Hepatocyte (in vitro differentiated cells): ENCODE measurements at places on chromosomes 13 and 19.
A peak's percentile ranks its signal among the peaks of the same experiment; 100 is the strongest.

- DNase-seq: no peak
Observed at GRCh38 chr13:31903111-31903815, 128.3 kb upstream of the FRY start.

GRCh38 chr19:3274942-3275582 is 50.6 kb downstream of the CELF5 start:
- DNase-seq: no peak

DNA sequence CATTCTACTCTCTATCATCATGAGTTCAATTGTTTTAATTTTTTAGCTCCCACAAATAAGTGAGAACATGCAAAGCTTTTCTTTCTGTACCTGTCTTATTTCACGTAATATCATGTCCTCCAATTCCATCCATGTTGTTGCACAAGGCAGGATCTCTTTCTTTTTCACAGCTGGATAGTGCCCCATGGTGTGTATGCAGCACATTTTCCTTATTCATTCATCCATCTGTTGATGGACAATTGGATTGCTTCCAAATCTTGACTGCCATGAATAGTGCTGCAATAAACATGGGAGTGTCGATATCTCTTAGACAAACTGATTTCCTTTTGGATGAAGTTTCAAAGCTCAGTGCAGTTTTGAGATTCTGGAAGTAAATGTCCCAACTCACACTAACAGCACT is 326.9 kb downstream of the FGF9 start:
- DNase-seq: no peak

GRCh38 chr19:46926170-46927071 is 65.6 kb downstream of the ARHGAP35 start:
- DNase-seq: no peak

DNA sequence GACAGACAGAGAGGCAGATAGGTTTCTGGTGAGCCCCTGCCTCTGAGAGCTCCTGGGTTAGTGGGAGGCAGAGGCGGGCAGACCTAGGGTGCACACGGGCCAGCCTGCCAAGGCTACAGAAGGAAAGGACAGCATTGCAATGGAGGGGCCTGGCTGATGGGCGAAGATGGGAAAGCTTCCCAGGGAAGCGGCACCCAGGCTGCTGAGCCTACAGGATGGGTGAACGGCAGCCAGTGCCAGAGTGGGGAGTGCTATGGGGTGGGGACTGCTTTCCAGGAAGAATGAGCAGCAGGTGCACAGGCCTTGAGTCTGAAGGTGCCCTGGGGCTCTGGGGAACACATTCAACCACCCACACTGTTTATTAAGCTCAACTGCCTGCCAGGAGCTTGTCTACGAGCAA is 702 bp upstream of the MAG start:
- DNase-seq: no peak

DNA sequence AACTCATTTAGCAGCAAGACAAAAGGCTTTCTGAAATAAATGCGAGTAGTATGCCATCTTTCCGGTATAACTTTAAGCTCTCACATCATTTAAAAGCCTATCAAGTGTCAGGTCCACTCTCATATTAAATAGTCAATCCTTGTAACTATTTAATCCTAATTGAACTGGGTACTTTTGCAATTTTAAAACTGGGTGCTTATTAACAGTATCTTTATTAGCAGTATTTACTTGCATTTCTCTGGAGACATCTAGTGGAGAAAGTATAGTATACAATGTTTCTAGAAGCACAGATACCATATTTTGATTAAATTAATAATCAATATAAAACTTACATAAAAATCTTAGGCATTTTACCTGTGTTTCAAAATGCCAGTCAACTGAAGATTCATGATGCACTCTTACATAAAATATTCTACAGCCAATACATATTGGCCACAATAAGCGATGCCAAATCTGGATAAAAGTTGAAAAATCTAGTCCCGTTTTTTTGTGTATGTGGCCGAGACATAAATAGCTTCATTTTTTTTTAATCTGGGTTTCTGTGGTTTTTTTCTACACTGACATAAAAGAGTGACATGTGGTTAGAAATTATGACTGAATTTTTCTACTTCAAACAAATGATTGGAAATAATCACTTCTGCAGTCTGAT is 4.3 kb upstream of the POSTN start:
- peak; percentile 10 for DNase-seq

- peak; percentile 47 for DNase-seq
Observed at GRCh38 chr19:23817519-23817918, 58.8 kb upstream of the ZNF681 start.

GRCh38 chr19:20315543-20315942 is 148.5 kb downstream of the ZNF486 start:
- DNase-seq: no peak

GRCh38 chr19:35013041-35013819 is 13.1 kb downstream of the GRAMD1A start:
- DNase-seq: peak; percentile 82

GRCh38 chr19:40777937-40778705 is at the start of gene RAB4B:
Gene RAB4B (plus strand): TSS chr19:40778247. CDS start chr19:40778376, 129 bp downstream.
- DNase-seq: peak; percentile 100

DNA sequence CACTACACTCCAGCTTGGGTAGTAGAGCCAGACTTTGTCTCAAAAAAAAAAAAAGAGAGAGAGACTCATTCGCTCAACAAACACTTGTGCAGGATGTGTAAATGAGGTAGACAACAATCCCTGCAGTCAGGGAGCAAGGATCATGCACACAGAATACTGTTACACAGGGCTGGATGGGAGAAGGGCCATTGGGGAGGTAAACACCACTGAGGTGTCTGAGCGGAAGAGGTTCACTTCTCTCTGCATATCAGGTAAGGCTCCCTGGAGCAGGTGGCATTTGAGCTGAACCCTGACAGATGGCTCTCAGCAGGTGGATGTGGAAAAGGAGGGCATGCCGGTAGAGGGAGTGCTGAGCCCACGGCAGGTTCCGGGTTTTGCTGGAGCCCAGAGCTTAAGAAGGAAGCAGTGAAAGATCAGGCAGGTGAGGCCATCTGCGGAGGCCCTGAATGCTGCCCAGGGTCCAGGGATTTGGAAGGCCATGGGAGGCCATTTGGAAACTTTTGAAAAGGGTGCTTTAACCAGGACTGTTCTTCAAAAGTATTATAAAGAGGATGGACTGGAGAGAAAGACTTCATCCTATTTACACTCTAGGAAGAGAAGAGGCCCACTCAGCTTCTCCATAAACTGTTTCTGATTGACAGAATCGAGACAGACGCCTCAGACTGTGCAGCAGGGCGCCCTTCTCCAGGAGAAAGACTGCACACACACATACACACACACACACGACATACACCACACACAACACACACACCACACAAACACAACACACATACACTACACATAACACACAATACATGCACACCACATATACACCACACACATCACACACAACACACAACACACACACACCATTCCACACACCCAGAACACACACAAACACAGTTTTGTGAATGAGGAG is 199.4 kb downstream of the USP12 start:
- DNase-seq: peak; percentile 68

- DNase-seq: no peak
Observed at GRCh38 chr19:58364146-58364545, 1.6 kb upstream of the ZNF497 start.

- no peak for DNase-seq
Observed at GRCh38 chr19:51755571-51755970, 3.9 kb upstream of the FPR1 start.
